NCI-H2081 treated with DMSO at 0.1 percent for 48 hours (cell line): ENCODE measurements at places on chromosomes 1 and 21.

DNA sequence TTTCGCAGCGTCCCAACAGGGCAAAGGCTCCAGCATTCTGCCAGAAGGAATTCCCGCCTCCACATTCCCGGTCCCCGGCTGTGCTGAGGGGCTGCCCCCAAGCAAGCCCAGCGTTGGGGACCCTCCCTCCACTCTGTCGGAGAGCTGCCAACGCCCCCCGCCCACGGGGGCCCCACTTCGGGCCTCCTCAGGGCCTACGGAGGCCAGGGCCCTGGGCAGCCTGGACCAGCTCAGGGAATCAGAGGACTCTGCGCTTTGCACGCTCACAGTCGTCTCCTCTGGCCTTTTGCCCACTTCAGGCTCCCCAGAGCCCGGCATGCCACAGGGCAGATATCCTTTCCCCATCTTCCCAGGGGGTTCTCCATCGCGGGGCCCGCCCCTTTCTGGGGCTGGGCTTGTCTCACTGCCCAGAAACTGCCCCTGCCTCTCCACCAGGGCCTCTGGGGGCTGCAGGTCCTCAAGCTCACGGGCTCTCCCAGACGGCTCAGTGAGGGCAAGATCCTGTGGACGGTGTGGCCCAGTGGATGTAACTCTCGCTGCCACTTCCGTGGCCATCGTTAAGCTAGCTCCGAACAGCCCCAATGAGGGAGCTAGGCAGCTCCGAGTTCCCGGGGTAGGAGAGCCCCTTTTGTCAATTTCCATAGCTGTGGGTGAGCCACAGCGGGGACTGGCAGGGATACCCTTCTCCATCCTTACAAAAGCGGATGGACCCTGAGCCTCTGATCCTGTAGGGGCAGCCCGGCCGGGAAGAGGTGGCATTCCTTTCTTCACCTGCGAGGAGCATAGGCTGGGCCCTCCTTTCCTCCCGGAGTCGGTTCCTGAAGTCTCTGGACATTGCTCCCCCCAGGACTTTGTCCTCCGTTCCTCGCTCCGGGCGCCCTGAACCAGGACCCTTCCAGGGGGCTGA, 2.8 kb downstream of the ITPKB start:
- no peak for DNase-seq

GRCh38 chr1:206998816-206999215, 28.6 kb upstream of the FCAMR start:
- no peak for DNase-seq

GRCh38 chr1:6503884-6504602, 12.6 kb upstream of the PLEKHG5 start:
- no peak for DNase-seq

DNA sequence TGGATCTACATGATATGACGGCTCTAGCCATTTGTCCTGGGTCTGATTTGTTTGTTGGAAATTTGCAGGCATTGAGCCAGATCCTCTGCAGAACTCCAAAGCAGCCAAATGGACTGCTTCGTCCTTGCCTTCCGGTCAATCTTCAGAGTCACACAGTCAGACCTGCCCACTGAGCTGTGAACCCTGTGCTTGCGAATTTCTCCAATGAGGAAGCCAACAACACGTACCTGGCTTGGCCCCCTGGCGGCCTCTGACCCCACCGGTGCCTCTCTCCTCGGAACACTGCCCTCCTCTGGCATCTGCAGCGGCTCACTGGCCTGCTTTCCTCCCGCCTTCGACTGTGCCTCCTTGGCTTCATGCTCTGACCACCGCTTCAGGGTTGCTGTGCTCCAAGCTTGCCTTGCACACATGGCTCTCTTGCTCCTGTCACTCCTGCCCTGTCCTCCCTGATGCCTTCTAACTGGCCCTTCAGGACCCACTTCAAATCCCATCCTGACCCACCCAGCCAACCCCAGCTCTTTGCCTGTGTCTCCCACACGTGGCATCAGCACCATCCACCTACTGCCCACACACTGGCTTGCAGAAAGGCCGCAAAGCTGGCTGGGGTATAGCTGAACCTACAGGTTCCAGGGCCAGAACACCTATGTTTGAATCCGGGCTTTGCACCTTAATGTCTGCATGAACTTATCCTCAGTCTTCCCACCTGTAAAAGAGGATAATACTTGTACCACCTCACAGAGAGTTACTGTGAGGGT, 128.2 kb downstream of the KCNN3 start:
- DNase-seq = no peak

GRCh38 chr1:57238233-57238781, 185.6 kb downstream of the DAB1 start:
- no peak for DNase-seq

DNA sequence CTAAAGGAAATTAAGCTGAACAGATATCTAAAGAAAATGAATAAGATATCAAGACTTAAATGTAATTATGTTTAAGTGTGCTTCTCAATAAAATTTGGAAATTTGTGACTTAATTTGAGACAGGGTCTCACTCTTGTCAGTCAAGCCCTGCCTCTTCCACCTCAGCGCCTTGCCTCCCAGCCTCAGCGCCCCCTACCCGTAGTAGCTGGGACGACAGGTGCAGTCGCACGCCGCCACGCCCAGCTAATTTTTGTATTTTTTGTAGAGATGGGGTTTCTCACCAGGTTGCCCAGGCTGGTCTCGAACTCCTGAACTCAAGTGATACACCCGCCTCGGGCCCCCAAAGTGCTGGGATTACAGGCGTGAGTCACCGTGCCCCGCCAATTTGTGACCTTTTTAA, 117.0 kb downstream of the CLEC20A start:
- no peak for DNase-seq

DNA sequence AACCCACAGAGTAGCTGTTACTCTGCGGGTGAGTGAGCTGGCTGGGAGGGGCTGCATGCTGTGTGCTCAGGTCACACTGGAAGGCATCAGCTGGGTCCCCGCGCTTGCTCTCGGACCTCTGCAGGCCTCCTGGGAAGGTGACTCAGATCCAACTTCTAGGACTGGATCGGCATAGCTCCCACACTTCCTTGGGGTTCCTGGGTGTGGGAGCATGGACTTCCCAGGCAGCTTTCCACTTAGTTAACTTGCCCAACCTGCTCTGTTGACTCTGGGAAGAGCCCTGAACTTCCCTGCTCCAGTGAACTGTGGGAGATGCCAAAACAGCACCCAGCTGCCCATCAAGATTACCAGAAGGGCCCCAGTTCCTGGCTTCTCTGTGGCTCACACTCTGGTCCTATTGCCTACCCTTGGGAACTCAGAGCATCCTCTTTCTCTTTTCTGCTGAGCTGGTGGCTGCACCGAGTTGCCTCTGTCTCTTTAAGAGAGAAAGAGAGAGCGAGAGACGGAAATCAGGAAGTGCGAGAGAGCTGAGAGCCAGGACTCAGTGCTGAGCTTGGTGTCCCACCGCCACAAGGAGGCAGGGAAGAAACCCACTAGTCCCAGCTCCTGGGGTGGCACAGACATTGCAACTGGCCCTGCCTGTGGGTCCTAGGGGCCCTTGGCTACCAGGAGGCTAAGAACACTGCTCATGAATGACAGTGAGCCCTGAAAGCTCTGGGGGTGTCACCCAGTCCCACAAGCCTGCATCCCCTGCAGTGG, at the start of gene IKBKE:
Gene IKBKE, plus strand, starts transcription at position 544 of the 759 bp plus-strand sequence. CDS start 2,752 bp downstream, outside the sequence.
- no peak for DNase-seq

DNA sequence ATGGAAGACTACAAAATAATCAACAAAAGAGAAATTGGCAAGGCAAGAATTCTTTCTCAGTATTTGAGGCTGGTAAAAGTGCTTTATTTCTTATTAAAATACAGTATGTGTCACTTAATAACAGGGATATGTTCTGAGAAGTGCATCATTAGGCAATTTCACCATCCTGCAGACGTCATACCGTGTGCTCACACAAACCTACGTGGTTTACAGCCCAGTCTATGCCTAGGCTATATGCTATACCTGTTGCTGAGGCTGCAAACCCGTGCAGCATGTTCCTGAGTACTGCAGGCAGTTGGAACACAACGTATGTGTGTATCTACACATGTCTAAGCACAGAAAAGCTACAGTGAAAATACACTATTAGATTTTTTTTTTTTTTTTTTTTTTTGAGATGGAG, 2.7 kb upstream of the CCDC27 start:
- no peak for DNase-seq

GRCh38 chr1:12035312-12035711, 16.0 kb downstream of the MIIP start:
- no peak for DNase-seq

DNA sequence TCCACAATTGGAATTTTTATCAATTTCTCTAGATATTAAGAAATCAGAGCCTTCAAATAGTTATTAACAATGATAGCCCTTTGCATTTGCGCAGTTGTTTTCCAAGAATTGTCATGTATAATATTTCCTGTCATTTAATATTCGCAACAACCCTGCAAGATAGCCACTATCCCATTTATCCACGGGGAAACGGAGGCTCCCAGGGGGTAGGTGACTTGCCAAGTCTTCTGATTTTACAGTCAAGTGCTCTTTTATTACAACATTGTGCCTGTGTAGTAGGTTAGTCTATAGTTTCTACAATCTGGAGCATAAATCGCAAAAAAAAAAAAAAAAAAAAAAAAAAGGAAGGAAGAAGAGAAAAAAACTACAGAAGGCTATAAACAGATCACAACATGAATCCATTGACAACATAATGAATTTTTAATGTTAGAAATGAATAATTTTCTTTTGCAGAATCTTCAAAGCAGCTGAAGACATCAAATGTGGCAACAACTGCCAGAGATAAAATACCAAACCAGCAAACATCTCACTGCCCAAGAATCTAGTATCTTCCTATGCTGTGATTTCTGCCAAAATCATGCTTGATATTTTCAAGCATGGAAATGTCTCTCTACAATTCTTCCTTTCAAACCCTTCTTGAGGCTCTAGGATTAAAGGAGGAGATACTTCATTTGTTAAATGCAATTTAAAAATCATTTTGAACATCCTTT, 125.5 kb downstream of the PTPN14 start:
- DNase-seq = no peak

- no peak for DNase-seq
Measured at GRCh38 chr1:226733876-226734275, 5.2 kb downstream of the ITPKB start.

- no peak for DNase-seq
Measured at GRCh38 chr1:99725996-99726395, 40.4 kb downstream of the FRRS1 start.

- DNase-seq = no peak
Measured at GRCh38 chr21:23093259-23093658, 2095.1 kb downstream of the NCAM2 start.

DNA sequence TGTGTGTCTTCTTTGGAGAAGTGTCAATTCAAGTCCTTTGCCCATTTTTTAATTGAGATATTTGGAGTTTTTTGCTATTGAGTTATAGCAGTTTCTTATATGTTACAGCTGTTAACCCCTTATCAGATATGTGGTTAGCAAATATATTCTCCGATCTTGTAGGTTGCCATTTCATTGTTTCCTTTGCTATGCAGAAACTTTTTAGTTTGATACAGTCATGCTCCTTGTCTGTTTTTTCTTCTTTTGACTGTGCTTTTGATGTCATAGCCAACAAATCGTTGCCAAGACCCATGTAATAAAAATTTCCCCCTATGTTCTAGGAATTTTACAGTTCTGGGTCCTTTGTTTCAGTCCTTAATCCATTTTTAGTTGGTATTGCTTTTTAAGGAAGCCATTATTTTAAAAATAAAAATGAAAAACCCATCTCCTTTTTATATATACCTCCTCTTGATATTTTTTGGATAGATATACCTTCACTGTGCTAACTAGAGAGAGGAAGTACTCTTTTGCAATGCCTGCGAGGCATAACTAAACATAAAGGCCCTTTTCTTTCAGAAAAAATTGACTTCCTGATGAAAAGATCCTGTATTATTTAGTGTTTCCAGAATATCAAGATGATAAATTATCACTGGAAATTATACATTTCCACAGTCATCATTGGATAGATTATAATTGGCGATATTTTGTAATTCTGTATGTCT, 127.8 kb downstream of the HS2ST1 start:
- no peak for DNase-seq
